HT1080 (cell line): ENCODE measurements at places on chromosomes 5 and 9. TPM values are rescaled to one million over a fixed set of nuclear protein-coding genes. Genes with fewer than 3 reads are reported as not detected.

Gene C5orf52
- not detected in 2 replicates for total RNA-seq

Gene CCDC183
- not detected in 2 replicates for total RNA-seq

Gene DOCK8
- total RNA-seq: not detected in 2 replicates

Gene TLR4
- total RNA-seq: 15.5 and 16.4 TPM in 2 replicates

Gene NR2F1-AS1
- 2.2 and 3.0 TPM in 2 replicates for total RNA-seq

Gene PCSK1
- 0.07 and 0.43 TPM in 2 replicates for total RNA-seq

Gene PCDHGA7
- 0.03 and 0.11 TPM in 2 replicates for total RNA-seq

Gene SEC24A
- total RNA-seq: 8.5 and 10.8 TPM in 2 replicates

Gene PKN3
- total RNA-seq: 4.8 TPM in 2 replicates

DNA sequence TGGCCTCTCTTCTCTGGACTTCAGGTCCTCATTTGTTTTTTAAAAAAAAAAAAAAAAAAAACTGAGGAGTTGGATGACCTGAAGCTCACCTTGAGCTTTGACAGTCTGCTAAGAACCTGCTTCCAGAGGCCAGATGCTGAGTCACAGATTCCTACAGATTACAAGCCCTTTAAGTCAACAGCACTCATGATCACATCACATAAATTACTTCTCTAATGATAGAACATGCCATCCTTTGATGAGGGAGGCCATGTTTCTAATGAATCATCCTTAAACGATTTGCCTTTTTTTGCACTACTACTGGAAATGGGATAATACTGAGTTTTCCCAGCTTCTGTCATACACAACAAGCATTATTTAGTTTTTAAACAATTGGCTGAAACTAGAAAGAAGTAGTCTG, 34.2 kb upstream of the MYOT start:
- DNase-seq: peak; percentile 94

DNA sequence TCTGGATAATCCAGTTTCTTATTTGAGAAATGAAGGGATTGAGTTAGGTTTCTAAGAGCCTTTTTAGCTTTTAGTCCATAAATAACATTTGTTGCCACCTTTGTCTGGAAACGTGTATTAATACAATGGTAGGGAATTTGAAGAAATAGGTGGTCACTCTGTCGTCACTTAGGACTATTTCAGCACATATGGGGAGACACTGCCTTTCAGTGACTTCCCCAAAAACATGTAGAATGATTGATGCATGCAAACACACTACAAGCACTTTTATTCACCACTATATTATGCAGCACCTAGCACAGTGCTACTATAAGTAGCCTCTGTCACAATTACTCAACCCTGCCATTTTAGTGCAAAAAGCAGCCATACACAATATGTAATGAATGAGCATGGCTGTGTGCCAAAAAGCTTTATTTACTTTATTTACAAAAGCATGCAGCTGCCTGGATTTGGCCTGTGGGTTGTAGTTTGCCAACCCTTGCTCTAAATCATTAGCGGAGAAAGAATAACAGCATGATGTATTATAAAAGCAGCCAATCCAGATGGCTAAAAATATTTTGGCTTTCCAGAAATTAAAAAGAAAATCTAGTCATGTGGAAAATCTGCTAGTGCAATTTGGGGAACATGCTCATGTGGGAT, 154.2 kb upstream of the HMHB1 start:
- DNase-seq: no peak

DNA sequence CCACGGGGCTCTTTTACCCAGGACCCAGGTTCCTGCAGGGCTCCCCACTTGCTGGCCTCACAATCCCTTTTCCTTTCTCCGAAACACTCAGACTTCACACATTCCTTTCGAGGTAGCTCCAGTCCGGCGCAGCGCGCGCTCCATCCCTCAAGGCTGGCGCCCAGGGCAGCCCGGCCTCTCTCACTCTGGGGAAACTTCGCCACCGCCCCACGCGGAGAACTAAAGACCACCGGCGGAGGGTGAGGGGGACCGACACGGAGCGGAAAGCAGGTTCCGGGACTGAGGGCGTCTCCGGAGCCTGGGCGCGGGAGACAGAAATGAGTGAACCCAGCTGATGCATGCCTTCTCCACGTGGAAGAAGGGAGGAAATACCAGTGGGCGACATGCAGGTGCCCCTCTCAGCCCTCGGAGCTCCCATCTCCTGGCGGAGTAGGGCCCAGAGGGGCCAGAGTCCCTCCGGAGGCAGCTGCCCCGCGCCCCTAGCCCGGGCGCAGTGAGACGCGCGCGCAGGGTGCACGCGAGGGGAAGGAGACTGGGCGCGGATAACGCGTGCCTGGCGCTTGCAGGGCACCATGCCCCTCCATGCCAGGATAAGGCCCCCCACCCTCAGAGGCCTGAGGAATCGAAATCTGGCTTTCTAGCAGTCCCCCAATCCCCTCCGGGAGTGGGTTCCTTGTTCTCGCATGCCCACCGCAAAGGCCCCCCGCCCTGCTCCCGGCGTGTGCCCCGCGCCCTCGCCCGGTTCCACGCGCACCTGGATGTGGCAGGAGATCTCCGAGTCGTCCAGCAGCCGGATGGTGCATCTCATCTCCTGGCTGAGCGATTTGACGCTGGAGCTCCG, 650 bp downstream of the FRMD3 start:
- no peak for DNase-seq

GRCh38 chr5:159021901-159022556, 77.7 kb downstream of the EBF1 start:
- no peak for DNase-seq

DNA sequence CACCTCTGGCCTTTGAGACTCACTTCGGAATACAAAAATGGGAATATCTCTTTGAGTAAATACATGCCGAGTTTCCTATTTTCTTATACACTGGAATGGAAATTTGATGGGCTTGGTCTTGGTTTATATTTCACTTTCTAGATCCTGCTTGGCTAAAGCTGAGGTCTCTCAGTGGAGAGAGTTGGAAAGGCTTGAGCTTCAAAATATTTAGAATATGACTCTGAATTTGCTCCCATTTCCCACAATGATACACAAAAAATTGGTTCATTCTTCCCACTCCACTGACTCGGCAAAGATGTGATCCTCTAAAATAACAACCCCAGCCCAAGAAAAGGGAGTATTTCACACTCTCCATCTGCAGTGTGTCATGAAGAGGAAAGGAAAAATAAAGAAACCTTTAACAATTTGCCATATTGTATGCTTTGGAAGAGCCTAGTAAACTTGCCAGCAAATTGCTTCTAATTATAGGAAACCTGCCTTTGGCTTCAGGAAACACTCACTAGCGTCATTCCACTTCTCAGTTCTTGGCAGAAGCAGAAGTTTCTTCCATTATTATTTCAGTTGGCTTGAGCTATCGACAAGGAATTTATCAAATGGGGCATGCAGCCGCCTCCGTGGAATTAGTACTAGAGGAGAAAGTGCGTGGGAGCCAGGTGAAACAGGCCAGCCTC, 302.9 kb downstream of the NSG2 start:
- no peak for DNase-seq

GRCh38 chr9:122095010-122095767, 2.1 kb upstream of the TTLL11 start:
- peak; percentile 47 for DNase-seq

DNA sequence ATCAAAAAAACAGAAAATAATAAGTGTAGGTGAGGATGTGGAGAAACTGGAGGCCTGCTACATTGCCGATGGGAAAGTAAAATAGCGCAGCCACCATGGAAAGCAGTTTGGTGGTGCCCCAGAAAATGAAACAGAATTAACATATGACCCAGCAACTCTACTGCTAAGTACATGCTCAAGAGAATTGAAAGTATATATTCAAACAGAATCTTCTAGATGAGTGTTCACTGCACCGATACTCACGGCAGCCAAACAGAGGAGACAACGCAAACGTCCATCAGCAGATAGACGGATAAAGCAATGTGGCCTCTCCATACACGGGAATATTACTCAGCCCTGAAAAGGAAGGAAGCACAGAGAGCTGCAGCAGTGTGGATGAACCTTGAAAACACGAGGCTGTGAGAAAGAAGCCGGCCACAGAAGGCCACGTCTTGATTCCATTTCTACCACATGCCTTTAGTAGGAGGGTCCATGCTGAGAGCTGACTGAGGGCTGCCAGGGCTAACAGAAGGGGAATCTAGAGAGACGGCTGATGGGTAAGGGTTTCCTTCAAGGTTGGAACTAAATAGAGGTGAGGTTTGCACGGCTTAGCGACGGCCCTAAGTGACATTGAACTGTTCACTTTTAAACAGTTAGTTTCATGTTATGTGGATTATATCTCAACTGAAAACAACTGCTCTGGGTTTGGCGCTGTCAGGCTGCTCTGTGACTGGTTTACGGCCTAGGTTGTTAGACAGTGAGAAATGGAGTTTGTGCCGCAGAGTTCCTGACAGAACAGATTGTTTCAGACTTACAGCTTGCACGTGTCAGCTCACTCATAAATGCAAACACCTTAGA, 29.8 kb downstream of the AHRR start:
- DNase-seq: no peak

DNA sequence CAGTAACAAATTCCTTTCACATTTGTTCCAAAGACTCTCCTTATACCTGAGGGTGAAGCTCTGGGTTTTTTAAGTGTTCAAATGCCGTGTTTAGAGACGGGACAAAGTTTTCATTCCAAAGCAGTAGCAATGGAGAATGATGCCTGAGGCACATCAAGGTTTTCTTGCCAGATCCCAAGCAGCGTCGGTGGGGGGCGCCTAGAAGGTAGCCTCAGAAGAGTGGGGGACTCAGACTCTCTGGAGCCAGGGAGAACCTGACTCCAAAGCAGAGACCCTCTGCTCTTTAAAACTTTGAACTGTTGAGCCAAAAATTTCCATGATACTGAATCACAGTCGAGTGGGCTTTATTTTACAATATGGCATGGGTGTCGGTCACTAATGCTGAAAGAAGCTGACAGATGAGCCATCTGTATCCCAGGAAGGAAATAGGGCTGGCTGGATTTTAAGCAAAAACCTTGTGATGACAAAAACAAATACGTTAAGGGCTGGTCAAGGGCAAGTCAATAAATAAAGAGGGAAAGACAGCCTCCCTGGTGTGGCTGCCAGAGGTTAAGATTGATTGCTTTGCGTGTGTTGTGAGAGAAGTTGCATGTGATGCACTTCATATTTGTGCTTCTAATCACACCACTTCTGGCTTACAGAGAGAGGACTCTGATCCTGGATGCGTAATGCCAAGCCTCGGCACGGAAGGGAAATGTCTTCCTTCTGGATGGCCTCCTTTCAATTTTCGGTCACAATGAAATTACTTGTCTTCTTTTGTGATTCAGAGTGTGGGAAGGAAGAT, 161.1 kb upstream of the EFNA5 start:
- DNase-seq: no peak

DNA sequence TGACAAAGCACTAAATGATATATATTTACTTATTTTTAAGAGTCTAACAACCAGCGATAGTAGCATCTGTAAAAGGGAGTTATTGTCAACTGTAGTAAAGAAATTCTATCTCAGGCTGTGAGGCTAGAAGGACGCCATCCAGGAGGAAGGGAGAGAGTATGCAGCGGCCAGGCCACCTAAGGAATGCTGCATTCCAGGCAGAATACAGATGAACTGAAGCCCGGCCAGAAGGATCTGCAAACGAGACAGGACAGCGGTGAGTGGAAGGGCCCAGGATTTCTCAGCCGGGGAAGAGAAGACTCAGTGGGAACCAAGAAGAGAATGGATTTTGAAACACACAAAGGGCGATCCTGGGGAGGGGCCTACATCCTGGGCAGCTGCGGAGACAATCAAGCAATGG, 7.4 kb downstream of the RETREG1 start:
- DNase-seq: no peak

DNA sequence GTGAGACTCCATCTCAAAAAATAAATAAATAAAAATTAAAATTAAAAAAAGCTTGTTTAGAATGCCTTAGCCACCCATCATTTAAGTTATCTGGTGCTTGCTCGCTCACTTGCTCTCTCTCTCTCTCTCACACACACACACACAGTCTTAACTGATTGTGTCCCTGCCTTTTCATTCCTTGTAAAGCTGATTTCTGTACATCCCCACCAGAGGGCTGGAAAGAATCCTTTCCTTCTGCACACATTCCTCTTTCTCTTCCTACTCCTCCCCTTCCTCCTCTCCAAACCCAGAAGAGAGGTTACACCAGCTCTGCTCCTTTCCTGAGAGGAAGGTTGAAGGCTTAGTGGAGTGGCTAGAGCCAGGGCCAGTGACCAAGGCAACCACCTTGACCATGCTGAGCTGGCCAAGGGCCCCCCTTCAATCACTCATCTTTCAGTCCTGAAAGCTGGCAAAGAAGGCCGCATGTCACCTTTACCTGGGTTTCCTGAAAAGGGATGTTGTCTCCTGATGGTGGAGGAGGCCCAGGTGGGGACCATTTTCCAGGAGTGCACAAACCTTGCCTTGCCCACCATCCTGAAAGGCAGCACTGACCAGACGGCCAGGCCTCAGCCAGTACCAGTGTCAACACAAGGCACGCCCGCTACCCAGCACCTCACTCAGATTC, 25.6 kb downstream of the STK10 start:
- DNase-seq: no peak

DNA sequence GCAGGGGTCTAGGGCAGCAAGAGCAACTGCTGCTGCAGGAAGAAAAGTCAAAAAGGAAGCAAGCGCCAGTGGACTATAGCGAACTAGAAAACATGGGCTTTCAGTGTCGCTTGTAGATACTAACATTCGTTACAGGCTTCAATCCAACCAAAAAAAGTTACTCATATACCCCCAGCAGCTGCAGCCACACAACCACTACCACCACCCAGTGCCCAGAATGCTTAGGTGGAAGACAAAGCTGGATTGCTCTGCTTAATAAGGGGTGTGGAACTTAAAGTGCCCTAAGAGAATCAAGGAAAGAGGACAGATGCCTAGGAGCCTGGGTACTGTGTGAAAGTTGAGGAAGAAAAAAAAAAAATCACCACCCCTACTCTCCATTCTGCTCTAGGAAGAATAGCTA, 203.6 kb downstream of the ELAVL2 start:
- no peak for DNase-seq

DNA sequence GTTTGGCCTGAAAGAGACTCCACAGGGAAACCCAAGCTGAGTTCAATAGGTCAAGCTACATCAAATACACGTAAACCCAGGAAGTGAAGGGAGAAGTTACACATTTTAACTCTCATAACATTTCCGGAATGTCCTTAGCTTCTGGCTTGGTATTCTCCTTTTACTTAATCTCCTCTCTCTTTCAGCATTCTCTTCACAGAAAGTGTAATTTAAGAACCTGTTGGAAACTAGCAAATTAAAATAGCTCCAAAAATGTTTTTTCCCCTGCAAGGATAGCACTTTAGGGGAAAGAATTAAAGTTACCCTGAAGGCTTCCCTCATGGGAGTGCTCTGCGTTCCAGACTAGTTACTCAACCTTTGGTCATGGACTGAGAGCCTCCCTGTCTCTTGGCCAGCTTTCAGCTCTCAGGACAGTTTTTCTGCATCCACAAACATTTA, 292.7 kb upstream of the TARS1 start:
- DNase-seq: peak; percentile 80
